Panc1 (cell line): ENCODE measurements at places on chromosomes 16 and 17.

DNA sequence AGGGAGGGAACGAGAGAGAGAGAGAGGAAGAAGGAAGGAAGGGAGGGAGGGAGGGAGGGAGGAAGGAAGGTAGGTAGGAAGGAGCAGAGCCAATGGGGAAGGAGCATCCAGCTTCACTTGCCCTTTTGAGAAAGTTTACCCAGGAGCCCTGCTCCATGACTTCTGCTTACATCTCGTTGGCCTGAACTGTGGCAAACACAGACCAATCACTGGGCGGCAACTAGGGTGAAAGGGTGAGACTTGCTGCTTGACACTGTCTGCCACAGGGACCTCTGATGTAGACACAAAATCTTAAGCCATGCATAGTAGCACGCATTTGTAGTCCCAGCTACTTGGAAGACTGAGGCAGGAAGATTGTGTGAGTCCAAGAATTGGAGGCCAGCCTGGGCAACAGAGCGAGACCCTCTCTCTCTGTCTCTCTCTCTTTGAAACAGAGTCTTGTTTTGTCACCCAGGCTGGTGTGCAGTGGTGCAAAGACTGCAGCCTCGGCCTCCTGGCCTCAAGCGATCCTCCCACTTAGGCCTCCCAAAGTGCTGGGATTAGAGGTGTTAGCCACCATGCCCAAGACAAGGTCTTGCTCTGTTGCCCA lies 19.5 kb upstream of the TUBG2 start:
- no peak for DNase-seq

- no peak for DNase-seq
Measured at GRCh38 chr16:89338863-89339262, 121.4 kb downstream of the ZNF778 start.

DNA sequence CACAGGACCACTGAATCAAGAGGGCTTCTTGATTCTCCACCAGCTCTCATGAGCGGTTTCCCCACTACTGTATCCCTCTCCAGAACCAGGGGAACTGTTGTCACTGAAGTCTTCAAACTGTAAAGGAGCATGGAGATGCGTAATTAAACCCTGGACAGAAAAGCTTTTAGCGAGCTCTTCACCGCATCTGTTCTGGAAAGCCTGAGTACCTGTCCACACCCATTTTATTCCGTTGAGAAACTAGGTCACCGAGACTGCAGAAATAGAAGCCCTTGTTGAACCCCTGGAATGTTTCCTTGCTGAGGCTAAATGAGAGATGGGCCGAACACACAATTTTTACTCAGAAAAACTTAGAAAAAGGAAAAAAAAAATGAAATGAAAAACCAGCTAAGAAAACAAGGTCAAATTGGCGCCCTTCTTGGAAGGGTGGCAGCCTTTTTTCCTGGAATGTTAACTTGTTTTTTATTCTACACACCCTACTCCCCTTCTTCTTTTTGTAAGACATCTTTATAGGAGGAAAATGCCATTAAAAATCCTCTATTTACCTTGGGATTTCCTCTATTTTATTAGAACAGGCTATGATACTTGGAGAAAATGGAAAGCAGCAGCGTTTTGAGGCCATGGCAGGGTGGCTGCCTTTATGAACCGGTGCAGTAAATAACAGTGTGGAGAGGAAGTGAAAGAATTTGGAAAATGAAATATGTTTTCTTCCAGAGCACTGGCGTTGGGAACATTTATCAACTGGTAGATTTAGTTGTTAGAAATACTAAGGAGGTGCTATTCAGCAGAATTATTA lies 52.6 kb upstream of the CRISPLD2 start:
- DNase-seq = no peak

- no peak for DNase-seq
Measured at GRCh38 chr17:15891318-15891717, 53.6 kb upstream of the ADORA2B start.

DNA sequence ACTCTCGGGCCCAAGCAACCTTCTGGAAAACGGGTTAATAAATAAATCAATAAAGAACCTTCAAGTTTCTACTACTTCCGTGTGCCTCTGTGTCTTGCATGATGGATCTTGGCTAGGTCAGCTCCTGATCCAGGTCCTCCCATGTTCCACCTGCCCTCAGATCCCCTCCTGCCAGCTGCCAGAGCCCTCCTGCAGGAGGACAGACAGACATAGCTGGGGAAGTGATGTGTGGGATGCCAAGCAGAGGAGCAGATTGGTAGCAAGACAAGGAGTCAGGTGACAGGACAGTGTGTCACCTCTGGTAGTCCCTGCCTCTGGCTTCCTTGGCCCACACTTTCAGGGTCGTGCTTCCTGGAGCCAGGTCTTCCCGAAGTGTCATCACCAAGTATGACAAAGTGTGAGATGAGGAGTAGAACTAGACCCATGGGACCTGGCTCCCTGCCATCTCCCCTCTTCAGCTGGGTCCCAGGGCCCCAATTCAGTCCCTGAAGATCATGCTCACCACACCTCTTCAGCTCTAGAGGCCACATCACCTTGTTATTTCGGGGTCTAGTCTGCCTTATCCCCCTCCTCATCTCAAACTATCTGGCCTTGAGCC lies 1.0 kb upstream of the EPN3 start:
- DNase-seq = no peak

DNA sequence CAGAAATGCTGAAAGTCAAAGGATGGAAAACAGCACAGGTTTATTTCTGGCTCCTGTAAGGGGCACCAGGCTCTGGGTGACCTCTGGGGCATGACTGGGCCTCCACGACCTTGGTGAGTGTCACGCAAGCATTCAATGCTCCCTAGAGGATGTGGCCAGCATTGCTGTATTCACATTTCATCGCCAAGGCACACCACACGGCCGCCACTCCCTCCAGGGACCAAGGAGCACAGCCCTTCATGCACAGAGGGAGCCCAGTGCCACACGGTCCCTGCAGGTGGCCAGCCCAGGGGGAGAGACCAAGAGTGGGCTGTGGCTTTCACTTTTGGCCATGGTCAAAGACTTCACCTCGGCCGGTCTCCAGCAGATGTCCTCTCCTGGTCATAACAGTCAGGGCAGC lies 137.4 kb upstream of the TNRC6C start:
- no peak for DNase-seq

GRCh38 chr16:9446471-9447194 lies 355.2 kb downstream of the HAPSTR1 start:
- DNase-seq = no peak

DNA sequence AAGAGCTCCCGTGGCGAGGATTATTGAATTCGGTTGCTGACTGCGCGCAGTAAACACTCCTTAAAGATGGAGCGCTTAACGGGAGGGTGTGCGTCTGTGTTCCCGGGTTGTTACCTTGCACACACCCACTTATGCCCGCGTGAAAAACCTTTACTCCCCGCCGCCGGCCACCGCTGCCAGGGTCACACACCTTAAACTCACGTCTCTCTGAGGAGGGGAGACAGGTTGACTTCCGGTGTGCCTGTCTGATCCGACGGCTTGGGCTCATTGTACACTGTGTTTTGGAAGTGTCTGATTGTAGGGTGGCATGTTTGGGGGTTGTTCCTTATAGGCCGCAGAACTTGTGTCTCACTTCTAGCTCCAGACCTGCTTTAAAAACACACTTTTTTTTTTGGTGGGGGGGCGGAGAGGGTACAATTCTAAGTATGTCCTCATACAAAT lies 66.8 kb downstream of the KPNA2 start:
- DNase-seq = no peak

DNA sequence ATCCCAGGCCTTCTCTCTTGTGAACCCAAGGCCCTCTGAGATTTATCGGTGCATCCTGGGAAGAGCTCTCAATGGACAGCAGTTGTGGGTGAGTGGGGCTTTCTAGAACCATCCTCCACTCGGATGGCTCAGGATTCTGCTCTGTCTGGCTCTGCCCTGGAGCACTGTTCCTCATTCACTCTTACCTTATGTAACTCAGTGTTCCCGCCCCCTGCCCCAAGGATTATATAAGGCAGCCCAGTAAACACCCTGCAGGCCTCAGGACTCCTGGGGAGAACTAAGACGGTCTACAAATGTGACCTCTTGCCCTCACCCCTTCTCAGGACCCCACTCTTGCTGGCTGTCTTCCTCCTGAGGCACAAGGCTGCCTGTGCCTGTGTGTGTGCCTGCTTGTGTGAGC lies 3.8 kb downstream of the RPRML start:
- no peak for DNase-seq

DNA sequence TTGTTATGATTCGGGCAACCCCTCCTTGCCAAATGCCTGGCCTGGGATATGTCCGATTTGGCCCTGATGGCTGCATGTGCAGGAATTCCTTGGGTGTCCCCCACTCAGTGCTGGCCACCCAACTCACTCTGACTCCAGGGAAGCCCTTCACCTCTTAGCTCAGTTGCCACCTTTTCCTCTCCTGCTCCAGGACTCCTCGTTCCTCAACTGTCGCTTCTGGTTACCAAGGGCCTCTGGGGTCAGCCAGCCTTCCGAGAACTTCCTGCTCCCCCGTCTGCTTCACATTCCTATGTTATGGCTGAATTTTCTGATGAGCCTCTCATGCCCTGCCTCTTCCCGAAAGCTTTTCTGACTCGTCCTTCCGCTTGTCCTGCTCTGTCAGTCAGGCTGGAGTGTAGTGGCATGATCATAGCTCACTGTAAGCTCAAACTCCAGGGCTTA lies 63.5 kb downstream of the SPACA3 start:
- no peak for DNase-seq

DNA sequence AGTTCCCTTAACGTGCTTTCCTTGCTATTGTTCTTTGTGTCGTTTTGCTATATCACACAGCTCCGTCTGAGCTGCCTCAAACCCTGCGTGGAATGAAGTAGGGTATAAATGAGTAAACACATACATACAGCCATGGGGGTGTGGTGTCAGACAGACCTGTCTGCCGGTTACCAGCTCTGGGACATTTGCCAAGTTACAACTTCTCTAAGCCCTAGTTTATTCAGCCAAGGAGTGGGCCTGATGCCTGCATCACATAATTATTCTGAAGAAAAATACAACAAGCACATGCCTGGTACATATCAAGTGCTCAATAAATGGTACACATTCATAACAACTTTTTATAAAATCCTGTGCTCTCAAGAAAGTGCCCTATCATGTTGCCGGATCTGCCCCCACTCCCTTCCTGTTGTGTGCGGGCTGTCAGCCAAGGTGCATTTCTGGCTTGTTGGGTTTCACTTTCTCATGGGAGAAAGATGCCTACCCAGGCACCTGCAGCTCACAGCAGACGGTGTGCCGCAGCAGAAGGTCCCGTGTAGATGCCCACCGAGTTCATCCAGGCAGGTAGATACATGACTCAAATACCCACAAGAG lies 30.5 kb downstream of the SMPD3 start:
- DNase-seq = no peak

DNA sequence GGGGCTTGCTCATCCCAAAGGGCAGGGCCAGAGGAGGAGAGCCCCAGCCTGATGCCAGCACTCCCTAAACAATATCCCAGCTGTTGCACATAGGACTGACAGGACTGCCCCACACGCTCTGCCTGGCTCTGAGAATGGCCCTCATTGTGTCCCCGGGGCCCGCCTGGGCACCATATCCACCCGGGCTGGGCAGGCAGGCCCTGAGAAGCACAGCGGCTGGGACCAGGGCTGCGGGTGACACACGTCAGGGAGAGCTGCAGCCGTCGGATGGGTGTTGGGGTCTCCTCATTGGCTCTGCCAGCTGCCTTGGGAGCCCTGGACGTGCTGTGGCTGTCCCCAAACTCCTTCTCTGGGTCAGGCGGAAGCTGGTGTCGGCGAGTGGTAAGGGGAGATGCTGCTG lies 4.2 kb downstream of the BCAR1 start:
- DNase-seq = no peak

DNA sequence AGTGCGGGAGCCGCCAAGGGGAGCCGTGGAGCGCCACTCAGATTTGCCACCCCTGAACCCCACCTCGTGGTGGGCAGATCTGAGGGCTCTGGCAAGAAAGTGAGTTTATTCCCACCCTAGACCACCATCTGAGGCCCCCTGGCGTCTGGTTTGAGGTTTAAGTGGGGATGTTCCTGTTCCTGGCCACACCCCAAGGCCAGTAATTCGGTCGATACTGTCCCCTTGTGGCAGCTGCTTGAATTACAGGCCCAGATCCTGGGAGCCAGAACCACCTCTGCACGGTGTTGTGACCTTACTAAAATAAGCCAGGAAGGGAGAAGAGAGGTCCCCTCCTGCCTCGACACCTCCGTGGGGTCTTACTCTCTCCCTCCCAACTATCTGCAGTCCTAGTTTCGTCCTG lies 3.3 kb upstream of the LAT start:
- DNase-seq = peak; percentile 17

DNA sequence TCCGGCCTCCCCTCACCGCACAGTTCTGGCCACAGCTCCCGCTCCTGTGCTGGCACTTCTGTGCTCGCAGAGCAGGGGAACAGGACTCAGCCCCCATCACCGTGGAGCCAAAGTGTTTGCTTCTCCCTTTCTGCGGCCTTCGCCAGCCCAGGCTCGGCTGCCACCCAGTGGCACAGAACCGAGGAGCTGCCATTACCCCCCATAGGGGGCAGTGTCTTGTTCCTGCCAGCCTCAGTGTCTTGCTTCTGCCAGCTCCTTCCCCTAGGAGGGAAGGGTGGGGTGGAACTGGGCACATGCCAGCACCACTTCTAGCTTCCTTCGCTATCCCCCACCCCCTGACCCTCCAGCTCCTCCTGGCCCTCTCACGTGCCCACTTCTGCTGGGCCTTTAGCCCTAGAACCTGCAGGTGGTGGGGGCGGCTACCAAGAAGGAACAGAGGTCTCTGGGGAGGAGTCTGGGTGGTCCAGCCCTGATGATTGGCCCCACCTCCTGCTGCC lies 645 bp upstream of the ELMO3 start:
- no peak for DNase-seq

- DNase-seq = peak; percentile 64
Measured at GRCh38 chr17:49031965-49032928, 35.1 kb downstream of the IGF2BP1 start.

DNA sequence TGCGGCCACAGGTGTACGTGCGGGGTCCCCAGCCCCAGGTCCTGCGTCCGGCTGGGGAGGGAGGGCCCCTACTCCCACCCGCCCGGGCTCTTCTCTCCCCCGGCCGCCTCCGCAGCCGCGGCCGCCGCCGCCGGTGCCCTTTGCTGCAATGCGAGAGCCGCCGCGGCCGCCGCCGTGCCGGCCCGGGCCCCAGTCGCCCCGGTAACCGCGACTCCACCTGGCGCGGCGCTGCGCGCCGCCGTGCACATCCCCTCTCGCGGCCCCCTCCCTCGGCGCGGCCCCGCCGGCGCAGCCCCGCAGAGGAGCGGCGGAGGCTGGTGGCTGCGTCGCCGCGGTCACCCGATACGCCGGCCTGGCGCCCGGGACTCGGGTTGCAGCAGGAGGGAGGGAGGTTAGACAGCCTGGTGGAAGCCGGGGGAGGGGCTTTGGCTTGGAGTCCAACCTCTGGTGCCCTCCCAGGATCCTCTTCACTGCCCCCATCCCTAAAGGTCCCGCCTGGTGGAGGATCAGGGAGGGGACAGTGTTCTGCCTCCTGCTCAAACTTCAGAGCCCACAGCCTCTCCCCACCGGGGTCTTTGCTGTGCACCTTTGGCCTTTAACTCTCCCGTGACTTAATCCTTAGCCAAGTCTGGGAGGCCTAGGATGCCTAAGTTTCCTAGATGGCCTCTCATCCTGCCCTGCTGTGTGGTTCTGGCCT lies 32.9 kb downstream of the SRCIN1 start:
- no peak for DNase-seq
